GM12891 (cell line): ENCODE measurements at places on chromosomes 7 and 10.

- DNase-seq = no peak
Observed at GRCh38 chr7:131249003-131249402, 78.7 kb upstream of the MKLN1 start.

DNA sequence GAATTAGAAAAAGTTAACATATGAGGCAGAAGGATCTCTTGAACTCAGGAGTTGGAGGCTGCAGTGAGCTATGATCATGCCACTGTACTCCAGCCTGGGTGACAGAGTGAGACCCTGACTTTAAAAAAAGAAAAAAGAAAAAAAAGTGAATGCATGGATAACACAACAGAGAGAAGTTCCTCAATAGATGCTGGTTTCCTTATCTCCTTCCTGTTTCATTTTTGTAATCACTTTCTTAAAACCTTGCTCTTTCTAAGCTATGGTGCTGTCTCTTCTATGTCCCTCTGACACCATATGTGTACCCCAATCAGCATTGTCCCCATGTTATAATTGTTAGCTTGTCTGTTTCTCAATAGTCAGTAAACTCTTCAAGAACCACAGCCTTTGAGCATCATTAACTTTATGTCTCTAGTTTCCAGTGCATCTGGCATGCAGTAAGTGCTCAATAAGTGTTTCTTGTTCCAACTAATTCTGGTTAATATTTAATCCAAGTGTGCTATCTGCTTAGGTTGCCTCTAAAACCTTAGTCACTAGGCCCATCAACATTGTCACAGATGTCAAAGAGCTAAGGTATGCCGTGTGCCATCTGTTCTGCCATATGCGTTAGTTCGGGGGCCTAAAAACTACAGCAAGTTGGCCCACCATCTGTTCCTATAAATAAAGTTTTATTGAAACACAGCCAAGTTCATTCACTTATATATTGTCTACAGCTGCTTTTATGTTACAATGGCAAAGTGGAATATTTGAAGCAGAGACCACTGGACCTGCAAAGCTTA lies 36.2 kb downstream of the MPP7 start:
- DNase-seq = no peak

GRCh38 chr7:44112231-44112996 lies 8.3 kb downstream of the AEBP1 start:
- DNase-seq = no peak

GRCh38 chr7:127792528-127793342 lies 140.7 kb downstream of the SND1 start:
- no peak for DNase-seq

GRCh38 chr7:39616138-39616537 lies 7.2 kb upstream of the RALA start:
- DNase-seq = no peak

DNA sequence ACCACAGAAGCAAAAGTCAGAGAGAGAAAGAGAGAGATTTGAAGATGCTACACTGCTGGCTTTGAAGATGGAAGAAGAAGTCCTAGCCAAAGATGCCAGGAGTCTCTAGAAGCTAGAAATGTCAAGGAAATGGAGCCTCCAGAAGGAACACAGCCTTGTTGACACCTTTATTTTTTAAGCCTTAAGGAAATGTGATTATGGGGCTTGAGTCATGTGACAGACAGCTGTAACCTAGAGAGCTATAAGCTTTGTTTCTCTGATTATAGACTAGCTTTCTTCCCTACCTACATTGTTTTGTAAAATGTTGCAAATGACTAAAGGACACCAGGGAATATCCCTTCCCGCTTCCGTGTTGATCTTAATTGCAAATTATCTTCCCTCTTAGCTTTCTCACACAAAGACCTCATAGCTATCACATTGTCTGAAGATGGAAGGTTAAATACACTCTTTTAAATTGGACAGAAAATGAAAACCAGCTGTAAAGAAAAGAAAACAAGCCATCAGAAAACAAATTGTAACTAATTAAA lies 199.9 kb downstream of the ARHGAP12 start:
- DNase-seq = no peak

- peak; percentile 77 for DNase-seq
Observed at GRCh38 chr7:45574669-45575500, 717 bp downstream of the ADCY1 start.

GRCh38 chr10:100744987-100745881 lies at the start of gene PAX2:
TSS of gene PAX2 (plus strand) at chr10:100745582. CDS start at chr10:100746261, 679 bp downstream.
- DNase-seq = no peak

GRCh38 chr10:106513352-106513771 lies 651.1 kb downstream of the SORCS1 start:
- DNase-seq = no peak

GRCh38 chr10:33808475-33808874 lies 474.0 kb upstream of the NRP1 start:
- DNase-seq = no peak

DNA sequence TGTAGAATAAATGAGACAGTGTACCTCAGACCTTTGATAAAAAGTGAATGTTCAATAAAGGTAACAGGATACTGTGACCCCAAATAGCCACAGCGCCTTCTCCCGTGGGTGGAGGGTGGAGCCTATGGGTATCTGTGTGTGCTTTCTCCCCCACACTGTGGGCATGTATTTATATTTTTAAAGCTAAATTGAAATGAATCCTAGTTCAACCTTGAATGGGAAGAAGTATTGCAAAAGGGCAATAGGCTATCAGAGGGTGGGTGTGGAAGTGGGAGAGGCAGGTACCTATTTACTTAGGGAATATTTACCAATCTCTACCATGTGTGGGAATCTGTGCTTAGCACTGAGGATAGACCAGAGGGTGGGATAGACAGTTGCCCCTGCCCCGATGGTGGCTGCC lies 68.9 kb downstream of the PFKFB3 start:
- DNase-seq = no peak

DNA sequence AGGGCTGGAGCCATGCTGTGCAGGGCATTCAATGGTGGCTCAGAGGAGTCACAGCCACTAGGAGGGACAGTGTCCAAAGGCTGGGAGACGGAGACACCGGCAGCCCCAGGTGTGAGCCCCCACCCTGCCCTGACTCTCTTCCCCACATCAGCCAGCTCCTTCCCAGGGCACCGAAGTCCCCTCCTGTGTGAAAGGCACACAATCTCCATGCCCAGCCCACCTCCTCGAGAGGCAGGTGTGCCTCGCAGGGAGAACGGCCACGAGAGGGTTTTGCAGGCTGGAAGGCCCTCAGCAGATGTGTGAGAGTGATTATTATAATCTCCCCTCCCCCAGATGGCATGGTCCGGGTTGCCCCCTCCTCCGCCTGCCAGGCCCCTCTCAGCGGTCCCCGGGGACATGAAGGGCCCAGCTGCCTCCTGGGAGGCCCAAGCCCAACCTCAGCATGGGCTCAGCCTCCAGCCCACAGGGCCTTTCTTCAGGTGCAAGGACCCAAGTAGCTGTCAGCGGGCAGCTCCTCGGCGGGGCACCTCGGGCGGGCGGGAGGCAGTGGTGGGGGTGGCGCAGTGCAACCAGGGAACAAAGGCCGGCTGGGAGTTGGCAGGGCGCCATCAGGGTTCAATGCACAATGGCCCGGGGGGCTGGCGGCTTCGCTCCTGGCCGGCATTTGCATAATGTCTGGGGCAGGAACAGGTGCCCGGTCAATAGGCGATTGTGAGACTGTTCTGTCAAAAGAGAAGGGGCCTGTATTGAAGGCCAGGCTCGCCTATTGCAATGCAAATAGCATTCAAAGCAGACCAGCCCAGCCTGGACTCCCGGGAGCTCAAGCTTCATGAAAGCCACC lies 155.3 kb upstream of the ZMIZ1 start:
- DNase-seq = no peak

DNA sequence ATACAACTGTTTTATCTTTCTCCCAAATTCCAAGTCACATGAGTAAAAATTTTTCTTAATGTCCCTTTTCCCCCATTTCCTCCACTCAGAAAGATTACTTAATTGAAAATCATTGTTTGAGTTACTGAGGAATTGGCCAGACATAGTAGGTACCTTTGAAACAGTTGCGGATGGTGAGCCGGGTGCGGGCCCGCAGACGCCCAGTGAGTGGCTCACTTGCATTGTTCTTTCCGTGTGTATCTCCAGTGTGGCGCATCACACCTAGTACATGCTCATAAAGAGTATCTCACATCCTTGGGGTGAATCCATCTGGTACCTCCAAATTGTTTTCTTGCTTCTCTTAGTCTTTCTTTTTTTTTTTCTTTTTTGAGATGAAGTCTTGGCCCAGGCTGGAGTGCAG lies 14.3 kb downstream of the TRRAP start:
- DNase-seq = no peak

GRCh38 chr7:44284881-44285541 lies 40.4 kb downstream of the CAMK2B start:
- DNase-seq = no peak

DNA sequence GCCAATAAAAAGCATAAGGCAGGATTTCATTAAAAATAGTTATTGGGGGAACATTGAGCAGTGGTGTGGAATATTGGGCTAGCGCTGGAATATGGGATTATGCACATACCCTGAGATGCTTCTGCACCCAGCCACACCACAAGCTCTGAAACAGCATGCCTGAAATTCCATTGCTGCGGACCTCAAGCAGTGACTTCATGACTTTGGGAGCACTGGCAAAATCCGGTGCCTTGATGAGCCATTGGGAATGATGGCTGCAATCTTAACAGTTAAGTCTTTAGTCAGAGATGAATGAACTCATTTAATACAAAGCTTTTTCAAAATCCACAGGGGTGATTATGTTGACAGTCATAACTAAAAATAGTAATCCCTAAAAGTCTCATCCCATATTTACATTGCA lies 274.7 kb upstream of the MTPN start:
- no peak for DNase-seq

DNA sequence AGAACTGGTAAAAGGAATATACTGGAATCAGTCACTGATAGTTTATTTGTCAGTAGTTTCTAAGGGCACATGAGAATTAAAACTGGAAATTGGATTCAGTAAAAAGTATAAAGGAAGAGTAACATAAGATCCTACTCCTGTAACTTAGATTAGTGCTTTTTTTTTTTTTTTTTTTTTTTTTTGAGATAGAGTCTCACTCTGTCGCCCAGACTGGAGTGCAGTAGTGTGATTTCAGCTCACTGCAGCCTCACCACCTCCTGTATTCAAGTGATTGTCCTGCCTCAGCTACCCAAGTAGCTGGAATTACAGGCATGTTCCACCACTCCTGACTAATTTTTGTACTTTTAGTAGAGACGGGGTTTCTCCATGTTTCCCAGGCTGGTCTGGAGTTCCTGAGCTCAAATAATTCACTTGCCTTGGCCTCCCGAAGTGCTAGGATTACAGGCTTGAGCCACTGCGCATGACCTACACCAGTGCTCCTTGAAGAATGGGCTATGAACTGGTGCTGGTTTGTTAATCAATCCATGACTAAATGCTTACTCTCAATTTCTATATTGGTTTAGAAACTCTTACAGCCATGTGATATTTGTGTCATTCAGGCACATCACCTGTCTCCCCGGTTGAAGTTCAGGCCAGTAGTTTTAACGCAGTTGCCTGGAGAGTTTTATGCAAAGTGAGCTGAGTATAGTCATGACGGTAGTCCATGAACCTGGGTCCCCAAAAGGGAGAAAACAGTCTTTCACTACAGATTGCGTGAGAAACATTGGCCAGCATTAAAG lies 65.0 kb downstream of the ZEB1 start:
- no peak for DNase-seq

- no peak for DNase-seq
Observed at GRCh38 chr10:90924552-90924951, 3.7 kb upstream of the ANKRD1 start.

DNA sequence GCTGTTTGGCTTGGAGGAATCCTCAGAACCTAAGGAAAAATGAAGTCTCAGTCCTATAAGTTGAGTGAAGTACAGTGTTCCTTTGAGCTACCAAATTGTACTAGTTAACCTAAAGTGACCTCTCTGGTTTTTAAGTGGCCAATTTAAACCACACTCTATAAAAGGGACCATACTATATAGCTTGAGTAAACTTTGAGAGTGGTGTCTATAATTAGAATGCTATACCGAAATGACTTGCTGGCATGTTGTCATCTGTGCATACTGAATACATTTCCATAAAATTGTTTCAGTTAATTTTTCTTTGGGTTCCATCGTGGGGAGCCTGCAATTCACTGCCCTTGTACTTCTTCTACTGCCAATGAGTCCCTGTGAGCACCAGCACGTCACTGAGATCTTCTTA lies 151.1 kb downstream of the DKK1 start:
- DNase-seq = no peak

DNA sequence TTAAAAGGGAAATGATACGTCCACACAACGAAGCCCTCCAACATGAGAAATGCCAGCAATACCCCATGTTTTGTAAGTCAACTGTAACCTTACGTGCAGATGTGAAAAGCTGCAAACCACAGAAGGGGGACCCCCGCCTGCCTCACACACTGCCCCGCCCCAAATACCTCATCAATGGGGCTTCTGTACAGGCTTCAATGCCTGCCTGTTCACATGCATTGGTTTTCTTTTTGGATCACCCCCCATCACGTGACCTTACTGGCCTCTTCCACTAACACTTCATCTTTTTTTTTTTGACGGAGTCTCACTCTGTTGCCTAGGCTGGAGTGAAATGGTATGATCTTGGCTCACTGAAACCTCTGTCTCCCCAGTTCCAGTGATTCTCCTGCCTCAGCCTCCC lies 224.0 kb downstream of the TNS3 start:
- DNase-seq = no peak

- no peak for DNase-seq
Observed at GRCh38 chr10:34804306-34804705, 10.8 kb downstream of the PARD3 start.

- no peak for DNase-seq
Observed at GRCh38 chr10:34024693-34025425, 690.4 kb upstream of the NRP1 start.

- DNase-seq = no peak
Observed at GRCh38 chr10:24394461-24395190, 185.7 kb downstream of the KIAA1217 start.

DNA sequence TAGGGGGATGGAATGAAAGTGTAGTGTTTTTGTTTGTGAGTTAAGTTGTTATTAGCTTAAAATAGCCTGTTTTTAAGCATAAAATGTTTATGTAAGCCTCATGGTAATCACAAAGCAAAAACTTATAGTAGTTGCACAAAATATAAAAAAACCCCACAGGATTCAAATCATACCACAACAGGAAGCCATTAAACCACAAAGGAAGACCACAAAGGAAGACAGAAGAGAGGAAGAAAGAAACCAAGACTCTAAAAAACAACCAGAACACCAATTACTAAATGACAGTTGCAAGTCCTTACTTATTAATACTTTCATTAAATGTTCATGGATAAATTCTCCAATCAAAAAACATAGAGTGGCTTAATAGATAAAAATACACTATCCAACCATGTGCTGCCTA lies 63.6 kb downstream of the ANKRD7 start:
- no peak for DNase-seq

DNA sequence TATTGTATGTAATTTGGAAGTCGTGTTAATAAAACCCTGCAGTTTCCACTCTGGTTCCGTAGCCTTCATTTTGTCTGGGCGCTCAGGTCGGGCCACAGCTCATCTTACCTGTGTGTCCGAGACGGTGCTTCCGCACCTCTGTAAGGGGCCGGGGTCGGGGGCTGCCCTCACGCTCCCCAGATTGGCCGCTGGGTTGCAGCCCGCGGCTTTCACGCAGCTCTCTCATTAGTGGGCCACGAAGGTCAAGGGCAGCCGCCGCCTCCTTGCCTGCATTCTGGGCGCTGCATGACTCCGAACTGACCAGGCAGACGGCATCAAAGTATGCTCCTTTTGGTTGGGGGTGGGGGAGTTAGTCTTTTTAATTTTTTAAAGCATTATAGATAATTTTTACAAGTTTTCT lies 30.8 kb downstream of the SHH start:
- DNase-seq = no peak
